ELR (cell line): ENCODE measurements at places on chromosomes 11 and 22.

DNA sequence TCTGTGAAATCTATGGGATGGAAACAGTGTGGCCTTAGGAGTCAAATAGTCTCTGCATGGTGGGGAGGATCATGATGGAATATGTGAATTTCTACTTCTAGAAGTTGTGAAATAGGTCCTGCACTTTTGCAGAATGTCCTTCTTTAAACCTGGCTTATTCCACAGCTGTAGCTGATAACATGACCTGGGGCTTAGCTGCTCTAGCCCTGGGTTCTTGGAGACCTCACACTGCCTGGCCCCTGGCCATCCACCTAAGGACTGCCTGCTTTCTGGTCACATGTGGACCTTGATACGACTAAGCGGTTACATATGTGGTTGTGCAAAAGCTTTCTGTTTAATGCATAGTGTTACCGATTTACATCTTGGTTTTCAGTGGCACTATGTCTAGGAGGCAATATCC, 88.2 kb downstream of the SWAP70 start:
- peak; percentile 52 for DNase-seq

- DNase-seq = peak; percentile 25
Measured at GRCh38 chr11:14529951-14530350, 9.8 kb upstream of the PSMA1 start.

GRCh38 chr11:36233204-36233603, 56.0 kb downstream of the COMMD9 start:
- DNase-seq = no peak

DNA sequence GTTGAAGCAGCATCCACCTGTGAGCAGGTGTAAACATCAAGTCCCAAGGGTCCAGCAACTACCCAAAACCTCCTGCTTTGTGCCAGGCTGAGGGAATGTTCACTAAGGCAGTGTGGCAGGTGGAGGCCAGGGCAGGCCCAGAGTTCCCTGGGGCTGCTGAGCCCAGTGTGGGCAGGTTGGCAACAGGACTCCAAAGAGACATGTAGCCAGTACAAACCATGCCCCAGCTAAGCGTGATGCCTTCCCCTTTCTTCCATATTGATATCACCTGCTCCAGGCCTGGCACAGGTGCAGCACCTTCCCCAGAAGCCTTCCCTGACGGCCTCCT, 30.0 kb upstream of the SCUBE2 start:
- DNase-seq = no peak

DNA sequence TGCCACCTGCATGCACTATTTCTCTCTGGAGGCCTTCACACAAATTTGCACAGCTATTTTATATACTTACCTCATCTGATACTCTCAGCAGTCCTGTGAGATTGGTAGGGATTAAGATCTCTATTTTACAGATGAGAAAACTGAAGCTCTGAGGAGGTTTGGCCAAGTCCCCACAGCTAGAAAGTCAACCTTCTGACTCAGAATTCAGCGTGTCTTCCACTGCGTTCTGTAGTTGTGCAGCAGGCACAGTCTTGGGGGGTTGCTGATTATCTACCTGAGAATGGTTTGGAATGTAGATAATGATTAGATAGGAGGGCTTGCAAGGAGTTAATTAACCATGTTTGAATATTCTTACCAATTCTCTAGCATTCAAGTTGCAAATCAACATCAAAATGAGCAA, 2.5 kb upstream of the SORL1 start:
- no peak for DNase-seq

- peak; percentile 92 for DNase-seq
Measured at GRCh38 chr11:86244063-86244521, 461 bp upstream of the EED start.
